Activated CD8-positive, alpha-beta T cell treated with anti-CD3 and anti-CD28 coated beads, Interleukin-2, amount 10 ng/mL, durations not matched to agents 7 days and 5 days (primary cell): ENCODE measurements at places on chromosomes 6 and 20.

GRCh38 chr20:53395188-53395923 lies 198.3 kb downstream of the ZNF217 start:
- H3K4me3 ChIP-seq: no peak overlapping the region
- no peak for DNase-seq
- H3K4me1 ChIP-seq: peaks cover 7% of the 10 kb centered on the region
- H3K27ac ChIP-seq: no peak overlapping the region

GRCh38 chr20:38724626-38725147 lies 401 bp downstream of the SLC32A1 start:
- H3K36me3 ChIP-seq: peaks cover 17% of the 10 kb centered on the region
- no peak overlapping the region for H3K27ac ChIP-seq
- H3K4me3 ChIP-seq: no peak overlapping the region
- DNase-seq: no peak

DNA sequence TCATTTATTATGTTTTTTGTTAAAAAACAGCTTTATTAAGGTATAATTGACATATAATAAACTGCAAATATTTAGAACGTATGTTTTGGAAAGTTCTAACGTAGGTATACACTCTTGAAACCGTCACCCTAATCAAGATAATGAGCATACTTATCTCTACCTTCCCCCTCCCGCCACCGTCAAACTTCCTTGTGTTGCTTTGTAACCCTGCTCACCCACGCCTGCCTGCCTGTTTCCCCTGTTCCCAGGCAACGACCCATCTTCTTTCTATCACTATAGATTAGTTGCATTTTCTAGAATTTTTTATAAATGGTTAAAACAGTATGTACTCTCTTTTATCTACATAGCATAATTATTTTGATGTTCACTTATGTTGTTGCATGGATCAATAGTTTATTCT lies 33.5 kb upstream of the GCLC start:
- H3K36me3 ChIP-seq: no peaks in the 10 kb centered on the region
- H3K4me3 ChIP-seq: no peak overlapping the region
- no peak for DNase-seq
- H3K27me3 ChIP-seq: no peaks in the 10 kb centered on the region
- H3K27ac ChIP-seq: no peak overlapping the region

DNA sequence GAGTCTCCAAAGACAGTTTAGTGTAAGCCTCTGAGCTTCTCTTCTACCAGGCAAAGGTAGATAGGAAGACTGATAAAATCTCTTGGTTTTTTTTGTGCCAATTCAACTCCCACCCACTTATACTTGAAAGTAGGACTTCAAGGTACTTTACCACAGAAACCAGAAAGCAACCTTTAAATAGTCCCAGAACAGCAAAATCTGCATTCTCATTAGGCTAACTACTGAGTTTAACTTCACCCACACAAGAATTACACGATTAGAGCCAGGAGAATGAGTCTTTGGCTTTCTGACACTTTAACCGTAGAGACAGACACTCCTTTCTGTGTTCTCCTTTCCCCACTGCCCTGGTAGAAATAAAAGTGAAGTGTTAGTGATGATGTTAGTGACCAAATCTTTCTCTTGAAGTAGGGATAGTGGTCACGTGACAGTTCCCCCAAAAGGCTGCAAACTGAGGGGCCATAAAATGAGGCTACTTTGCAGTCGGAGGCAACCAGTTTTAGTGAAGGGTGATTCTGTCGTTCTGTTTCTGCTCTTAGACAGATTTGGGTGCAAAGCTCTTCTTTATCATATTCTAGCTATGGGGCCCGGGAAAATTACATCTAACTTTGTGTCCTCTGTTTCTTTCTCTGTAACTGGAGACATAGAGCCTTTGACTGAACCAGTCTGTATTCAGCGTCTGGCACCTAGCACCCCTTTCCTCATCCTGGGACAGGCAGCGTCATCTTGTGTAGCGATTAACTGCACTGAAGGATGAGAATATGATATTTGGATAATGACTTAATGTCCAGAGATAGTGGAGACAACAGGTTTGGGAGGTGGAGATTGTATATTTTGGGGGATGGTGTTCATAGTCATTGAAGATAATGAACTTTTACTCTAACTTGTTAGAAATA lies 206.4 kb upstream of the CITED2 start:
- no peak overlapping the region for H3K4me3 ChIP-seq
- peaks cover 8% of the 10 kb centered on the region for H3K27me3 ChIP-seq
- DNase-seq: no peak
- H3K36me3 ChIP-seq: no peaks in the 10 kb centered on the region
- H3K4me1 ChIP-seq: peaks cover 14% of the 10 kb centered on the region

- no peak overlapping the region for H3K27ac ChIP-seq
- H3K36me3 ChIP-seq: no peaks in the 10 kb centered on the region
These were observed 3.9 kb upstream of the FANCE start for GRCh38 chr6:35448191-35448590.

DNA sequence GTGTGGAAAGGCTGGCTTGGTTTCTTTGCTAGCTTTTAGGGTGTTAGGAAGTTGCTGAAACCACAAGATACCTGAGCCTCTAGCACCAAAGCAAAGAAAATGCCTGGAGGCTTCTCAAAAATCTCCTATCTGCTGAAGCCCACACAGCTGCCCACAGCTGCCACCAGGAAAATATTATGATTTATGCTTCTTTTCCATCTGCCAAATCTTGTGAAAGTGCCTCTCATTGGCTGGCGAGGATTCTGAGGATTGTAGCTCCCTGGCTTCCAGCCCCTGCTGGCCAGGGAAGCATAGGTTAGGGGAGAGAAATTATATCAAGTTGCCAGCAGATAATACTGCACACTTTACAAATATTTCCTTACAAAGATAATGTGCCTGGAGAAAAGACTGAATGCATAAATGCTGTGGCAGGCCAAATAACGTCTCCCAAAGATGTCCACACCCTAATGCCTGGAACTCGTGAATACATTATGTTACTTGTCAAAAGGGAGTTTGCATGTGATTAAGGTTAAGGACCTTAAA lies 98.4 kb downstream of the MRPL14 start:
- H3K27me3 ChIP-seq: peaks cover 24% of the 10 kb centered on the region
- DNase-seq: no peak
- H3K4me1 ChIP-seq: peaks cover 5% of the 10 kb centered on the region
- no peaks in the 10 kb centered on the region for H3K36me3 ChIP-seq

GRCh38 chr6:74742793-74743508 lies 462.9 kb downstream of the COL12A1 start:
- H3K27me3 ChIP-seq: no peaks in the 10 kb centered on the region
- no peaks in the 10 kb centered on the region for H3K4me1 ChIP-seq
- H3K4me3 ChIP-seq: no peak overlapping the region
- H3K36me3 ChIP-seq: no peaks in the 10 kb centered on the region
- no peak overlapping the region for H3K27ac ChIP-seq

- no peaks in the 10 kb centered on the region for H3K36me3 ChIP-seq
- H3K27me3 ChIP-seq: peaks cover 4% of the 10 kb centered on the region
- H3K27ac ChIP-seq: no peak overlapping the region
These were observed 260.3 kb downstream of the TAF4 start for GRCh38 chr20:61805365-61805764.

DNA sequence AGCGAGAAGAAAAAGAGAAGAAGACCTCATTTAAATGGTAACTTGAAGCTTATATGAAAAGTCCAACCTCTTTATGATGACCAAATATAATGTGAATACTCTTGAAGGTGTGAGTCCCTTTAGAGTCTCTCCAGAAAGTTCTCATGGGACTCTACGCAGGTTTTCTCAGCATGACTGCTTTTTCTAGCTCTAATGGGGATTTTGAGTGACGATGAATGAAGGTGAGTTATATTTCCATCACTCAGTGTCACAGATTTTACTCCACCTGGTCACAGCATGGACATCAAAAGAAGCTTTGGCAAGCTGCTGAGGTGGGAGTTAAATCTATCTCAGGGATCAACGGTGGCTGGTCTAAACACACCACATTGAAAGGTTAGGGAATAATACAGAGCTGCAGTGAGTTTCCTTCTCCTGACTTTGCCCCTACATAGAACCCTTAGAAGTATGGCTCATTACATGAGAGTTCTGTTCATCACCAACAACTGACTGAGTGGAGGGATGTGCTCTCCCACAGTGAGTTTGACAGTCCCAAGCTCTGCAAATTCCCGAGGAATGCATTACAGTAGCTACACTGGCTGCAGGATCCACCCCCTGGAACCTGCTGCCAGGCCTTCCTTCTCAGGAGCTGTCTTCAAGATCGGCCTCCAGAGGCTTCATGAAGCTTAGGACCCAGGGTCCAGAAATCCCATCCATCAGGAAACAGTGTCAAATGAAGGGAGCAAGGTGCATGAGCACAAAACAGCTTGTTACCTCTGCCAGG lies 126.8 kb downstream of the FOXC1 start:
- H3K36me3 ChIP-seq: no peaks in the 10 kb centered on the region
- no peaks in the 10 kb centered on the region for H3K27me3 ChIP-seq
- no peak overlapping the region for H3K4me3 ChIP-seq

DNA sequence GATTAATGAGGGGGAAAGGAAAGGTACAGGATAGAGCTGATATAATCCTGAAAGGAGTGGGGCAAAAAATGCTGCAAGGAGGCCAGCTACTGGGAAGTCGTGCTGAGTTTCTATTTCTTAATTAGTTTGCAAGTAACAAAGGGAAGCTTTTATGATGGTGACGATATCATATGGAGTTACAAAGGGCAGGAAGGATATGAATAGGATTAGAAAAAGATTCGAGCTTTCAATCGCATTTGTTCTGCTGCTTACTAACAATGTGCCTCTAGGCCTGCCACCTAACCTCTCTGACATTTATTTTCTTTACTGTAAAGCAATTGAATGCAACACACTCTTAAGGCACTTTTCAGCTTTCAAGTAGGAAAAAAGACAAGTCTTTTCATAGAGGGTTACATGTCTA lies 219.2 kb downstream of the CLVS2 start:
- no peak for DNase-seq
- H3K36me3 ChIP-seq: no peaks in the 10 kb centered on the region
- H3K4me3 ChIP-seq: no peak overlapping the region
- H3K4me1 ChIP-seq: no peaks in the 10 kb centered on the region

- no peak overlapping the region for H3K4me3 ChIP-seq
- H3K4me1 ChIP-seq: no peaks in the 10 kb centered on the region
- H3K27ac ChIP-seq: no peak overlapping the region
- H3K27me3 ChIP-seq: no peaks in the 10 kb centered on the region
- no peak for DNase-seq
These were observed 109.8 kb downstream of the SYCP2 start for GRCh38 chr20:59823491-59824259.

- no peak overlapping the region for H3K27ac ChIP-seq
- H3K4me3 ChIP-seq: no peak overlapping the region
- H3K36me3 ChIP-seq: peaks cover 23% of the 10 kb centered on the region
- no peak for DNase-seq
These were observed 159.2 kb downstream of the ATXN1 start for GRCh38 chr6:16602035-16602434.

- DNase-seq: no peak
- peaks cover 8% of the 10 kb centered on the region for H3K36me3 ChIP-seq
- no peaks in the 10 kb centered on the region for H3K27me3 ChIP-seq
- H3K27ac ChIP-seq: no peak overlapping the region
- H3K4me3 ChIP-seq: no peak overlapping the region
These were observed 140.0 kb downstream of the ARID1B start for GRCh38 chr6:156917213-156917612.

DNA sequence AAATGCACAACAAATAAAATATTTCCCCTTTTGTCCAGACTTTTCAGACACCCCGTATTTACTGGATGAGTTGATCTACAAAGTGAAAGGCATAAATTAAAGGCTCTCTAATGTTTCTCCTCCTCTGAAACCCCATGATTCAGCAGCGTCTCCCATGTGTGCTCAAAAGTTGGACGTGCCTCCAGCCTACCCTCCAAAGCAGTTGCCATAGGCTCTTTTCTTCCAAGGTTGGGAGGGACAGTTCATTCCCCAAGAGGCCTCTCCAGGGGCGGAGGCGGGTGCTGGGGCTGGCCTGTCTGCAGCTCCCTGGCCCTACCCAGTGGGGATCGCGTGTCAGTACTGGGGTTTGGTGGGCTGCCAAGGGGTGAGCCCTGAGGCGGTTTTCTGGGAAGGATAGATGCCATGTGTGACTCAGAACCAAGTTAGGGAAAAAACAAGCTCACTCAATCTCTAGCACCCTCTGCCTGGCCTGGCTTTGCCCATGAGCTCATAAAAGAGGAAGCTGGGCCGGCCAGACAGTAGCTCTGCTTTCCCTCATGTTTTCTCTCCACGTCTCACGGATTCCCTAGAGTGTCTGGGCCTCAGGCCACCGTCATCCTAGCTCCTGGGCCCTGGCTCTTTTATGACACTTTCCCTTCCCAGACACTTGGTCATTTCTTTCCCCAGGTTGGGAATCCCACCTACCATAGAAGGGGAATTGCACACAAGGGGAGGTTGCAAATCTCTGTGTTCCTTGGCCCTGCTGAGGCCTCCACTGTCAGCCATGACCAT lies 8.0 kb upstream of the IER3 start:
- no peak overlapping the region for H3K4me3 ChIP-seq
- H3K36me3 ChIP-seq: no peaks in the 10 kb centered on the region
- peaks cover 30% of the 10 kb centered on the region for H3K4me1 ChIP-seq
- no peak for DNase-seq
